Activated T-cell treated with anti-CD3 and anti-CD28 coated beads, Interleukin-2, amount 50 U/mL, for 4 hours (primary cell): ENCODE measurements at places on chromosomes 1 and 21. TPM values are rescaled to one million over a fixed set of nuclear protein-coding genes. Genes with fewer than 3 reads are reported as not detected.

HES2 gene
- total RNA-seq = not detected

GRCh38 chr1:62784509-62785365, 805 bp downstream of the ATG4C start:
- DNase-seq = no peak

DNA sequence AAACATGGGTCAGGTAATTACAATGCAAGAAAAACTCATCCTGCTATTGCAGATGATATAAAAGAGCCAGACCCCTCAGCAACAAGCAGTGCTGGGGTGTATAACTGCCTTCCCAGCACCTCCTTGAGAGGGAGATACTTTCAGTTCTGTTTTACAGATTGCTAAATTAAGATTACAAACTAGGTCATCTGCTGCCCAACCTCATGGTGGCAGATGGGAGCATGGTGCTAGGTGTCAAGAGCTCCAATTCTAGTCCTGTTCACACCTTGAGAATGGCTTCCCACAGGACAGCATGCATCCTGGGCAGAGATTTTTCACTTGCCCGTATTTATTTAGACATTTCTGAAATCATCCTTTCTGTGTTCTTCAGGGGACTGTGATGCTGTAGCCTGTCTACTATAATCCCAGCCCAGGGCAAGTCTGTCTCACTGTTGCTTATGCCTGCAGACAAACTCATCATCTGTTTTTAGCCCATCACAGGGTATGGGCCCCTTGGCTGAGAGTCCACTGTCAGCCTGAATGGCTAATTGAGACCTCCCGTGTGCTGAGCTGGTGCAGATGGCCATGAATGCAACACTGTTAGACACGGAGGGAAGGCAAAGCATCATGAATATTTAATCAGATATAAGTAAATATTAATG, 40.2 kb upstream of the PBX1 start:
- DNase-seq = no peak

- no peak for DNase-seq
These were observed 18.5 kb downstream of the LRRC41 start for GRCh38 chr1:46284597-46285564.

DNA sequence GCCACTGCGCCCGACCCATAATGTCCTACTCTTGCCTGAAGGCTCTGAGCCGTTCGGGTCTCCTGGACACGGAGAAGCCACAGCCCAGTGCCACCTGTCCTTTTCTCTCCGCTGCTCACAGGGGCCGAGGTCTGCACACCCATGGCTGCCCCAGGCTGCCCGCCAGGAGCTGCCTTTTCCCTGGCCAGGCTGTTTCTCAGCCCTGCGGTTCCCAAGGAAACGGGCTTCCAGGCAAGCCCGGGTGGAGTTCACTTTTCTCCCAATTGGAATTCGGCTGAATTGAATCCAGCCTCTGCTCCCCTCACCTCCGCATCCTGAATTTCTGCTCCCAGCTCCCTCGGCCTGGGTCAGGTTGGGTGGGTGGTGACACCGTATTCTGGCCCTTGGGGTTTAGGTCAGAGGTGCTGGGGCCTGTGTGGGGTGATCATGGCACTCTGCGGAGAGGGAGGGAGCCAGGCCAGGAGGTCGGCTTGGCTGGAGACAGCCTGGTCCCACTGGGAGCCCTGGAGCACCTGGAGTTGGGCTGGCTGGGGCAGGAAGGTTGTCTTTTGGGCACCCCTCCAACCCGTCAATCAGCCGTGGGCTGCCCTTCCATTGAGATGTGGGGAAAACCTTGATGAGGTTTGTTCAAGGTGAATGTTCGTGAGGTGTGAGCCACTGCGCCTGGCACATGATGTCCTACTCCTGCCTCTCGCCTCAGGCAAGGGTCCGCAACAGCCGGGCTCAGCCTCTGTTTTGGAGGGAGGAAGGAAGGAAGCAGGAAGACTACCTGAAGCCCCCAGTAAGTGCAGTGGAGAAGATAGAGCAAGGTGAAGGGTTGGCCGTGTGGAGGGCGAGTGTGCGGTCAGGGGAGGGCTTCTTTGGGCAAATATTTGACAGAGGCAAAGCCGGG, 25.1 kb downstream of the RRP1 start:
- DNase-seq = no peak

TTLL10 gene
- not detected for total RNA-seq

GRCh38 chr1:13699510-13699909, 478 bp upstream of the PRDM2 start:
- no peak for DNase-seq

DNA sequence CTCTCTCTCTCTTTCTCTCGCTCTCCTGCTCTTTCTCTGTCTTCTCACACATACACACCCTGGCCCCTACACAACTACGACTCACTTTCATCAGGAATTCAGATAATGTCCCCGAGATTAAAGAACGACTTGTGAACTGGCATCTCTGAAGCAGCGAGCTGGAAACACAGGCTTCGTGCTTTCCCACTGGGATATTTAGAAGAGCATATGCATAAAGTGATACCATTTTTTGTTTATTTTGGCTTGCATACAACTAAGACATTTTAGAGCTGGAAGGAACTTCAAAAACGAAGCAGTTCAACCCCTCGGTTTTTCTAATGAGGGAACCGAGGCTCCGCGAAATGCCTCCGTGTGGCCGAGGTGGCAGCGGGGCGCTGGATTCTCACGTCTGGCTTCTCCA, 88.6 kb downstream of the ZBTB18 start:
- DNase-seq = no peak
